ENCODE measurements at places on chromosomes 5 and 9.

DNA sequence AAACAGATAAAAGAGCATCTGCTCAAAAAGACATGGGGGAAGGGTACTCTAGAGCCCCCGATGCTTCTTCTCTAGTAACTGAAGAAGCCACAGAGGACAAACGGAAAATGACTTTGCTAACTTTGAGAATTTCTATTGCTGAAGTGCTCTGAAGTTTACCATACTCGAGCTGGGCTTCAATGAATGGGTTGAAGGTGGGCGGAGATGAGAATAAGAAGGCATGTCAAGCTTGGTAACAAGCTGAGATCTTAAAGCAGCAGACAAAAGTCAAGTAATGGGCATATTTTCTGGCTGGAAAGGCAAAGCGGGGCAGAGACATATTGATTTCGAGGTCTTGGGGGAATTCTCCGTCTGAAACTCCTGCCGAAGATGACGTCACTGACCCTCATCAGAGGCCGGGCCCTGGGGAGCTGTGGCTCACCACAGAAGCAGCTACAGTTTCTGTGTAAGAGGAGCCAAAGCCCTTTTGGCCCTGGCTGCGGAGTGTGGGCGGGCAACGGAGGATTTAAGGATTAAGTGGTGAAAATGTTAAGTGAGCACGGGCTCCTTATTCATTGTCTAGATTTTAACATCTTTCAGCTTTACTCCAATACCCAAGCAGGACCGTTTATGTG, 115.8 kb upstream of the SLIT3 start:
- DNase-seq, result no peak

DNA sequence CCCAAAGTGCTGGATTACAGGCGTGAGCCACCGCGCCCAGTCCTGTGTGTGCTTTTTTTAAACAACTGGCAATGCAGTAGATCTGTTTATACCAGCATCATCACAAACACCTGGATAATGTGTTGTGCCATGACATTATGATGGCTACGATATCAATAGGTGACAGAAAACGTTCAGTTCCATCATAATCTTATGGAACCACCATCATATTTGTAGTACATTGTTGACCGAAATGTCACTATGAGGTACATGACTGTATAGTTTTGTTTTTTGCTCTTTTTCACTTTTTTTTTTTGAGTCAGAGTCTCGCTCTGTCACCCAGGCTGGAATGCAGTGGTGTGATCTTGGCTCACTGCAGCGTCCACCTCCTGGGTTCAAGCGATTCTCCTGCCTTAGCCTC, 24.4 kb downstream of the ANKRD55 start:
- no peak for DNase-seq

GRCh38 chr5:159458217-159458711, 128.0 kb upstream of the IL12B start:
- peak; percentile 87 for DNase-seq

GRCh38 chr5:147369742-147370374, 135.0 kb downstream of the STK32A start:
- DNase-seq, result no peak

DNA sequence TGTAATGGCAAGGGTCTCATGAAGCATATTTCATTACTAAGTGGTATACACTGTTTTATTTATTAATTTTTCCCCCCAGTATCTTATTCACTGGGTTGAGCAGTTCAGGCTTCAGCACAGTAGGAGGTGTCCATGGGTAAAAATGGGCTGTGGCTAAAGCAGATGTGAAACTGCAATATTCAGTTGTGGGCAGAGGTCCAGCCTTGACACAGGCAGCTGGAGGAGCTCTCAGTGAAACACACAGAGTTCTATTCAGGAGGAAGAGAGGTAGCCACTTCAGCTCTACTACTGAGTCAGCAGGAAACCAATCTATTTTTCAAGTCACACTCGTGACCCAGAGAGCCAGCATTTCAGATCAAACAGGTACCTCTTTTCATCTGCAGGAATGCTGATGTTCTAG, 418.3 kb downstream of the CDH10 start:
- no peak for DNase-seq

DNA sequence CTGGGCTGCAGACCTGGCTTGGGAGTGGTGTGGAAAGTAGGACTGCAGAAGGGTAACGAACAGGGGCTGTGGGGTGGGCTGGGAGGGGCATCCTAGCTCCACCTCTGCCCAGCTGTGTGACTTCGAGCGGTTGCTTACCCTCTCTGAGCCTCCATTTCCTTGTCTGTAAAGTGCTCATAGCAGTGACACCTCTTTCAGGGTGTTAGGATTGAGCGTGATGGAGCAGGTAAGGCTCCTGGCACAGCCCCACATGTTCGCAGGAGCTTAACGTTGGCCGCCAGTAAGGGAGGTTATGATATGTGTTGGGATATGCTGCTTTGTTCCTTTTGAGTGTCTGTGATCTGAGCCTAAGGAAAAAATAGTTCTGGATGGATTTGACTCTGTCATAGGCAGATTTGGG, 2.1 kb downstream of the NDST1 start:
- DNase-seq, result no peak
